ENCODE measurements at places on chromosomes 1 and 21. TPM values are rescaled to one million over a fixed set of nuclear protein-coding genes. Genes with fewer than 3 reads are reported as not detected.

GRCh38 chr1:243850202-243850451 lies at the start of gene AKT3:
Gene AKT3 (minus strand): TSS chr1:243850243. CDS start chr1:243843170, 7,073 bp downstream.
- peak; percentile 86 for DNase-seq

GRCh38 chr1:19445417-19446342 lies 39.7 kb downstream of the CAPZB start:
- DNase-seq: no peak

DNA sequence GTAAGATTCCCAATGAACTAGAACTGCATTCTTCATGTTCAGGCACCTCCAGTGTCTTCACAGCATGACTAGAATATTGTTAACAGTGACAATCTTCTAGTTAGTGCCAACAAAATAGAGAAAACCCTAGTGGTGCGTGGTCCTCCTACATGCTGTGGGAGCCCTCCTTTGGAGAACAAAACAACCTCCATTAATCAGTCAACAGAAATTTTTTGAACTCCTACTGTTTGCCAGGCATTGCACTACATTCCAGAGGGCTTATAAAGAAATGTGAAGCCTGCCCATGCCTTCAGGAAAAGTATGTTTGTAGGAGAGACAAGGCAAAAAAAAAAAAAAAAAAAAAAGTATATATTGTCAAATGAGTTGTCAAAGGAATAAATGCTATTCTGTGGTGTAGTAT lies 252.7 kb downstream of the LRRC40 start:
- no peak for DNase-seq

TMED5 gene
- total RNA-seq: 72.0 TPM

LINGO4 gene
- total RNA-seq: 0.62 TPM

CNR2 gene
- total RNA-seq: not detected

All from heart left ventricle (tissue), 16 donors.